ENCODE measurements at places on chromosomes 3 and 15.

DNA sequence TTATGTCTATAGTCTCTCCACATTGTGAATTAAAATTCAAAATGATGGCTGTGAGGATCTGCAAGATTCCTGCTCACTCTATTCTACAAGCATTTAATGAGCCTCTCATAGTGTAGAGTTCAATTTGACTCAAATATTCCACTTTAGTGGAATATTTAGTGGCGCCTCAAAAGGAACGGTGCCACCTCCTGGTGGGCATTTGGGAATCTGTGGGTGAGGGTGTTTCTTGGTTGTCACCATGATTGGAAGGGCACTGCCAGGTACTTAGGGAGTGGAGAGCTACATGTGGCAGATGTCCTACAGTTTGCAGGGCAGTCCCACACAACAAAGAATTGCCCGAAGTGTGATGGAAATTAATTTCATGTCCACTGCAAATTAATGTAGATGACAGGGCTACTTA lies 21.5 kb upstream of the KCNMB3 start:
- DNase-seq, result no peak

- no peak for DNase-seq
Observed at GRCh38 chr3:194690501-194691372, 5.1 kb downstream of the FAM43A start.

GRCh38 chr3:136296960-136297359 lies 46.8 kb downstream of the PCCB start:
- DNase-seq, result no peak

- DNase-seq, result no peak
Observed at GRCh38 chr3:151226088-151226563, 23.1 kb upstream of the GPR171 start.

DNA sequence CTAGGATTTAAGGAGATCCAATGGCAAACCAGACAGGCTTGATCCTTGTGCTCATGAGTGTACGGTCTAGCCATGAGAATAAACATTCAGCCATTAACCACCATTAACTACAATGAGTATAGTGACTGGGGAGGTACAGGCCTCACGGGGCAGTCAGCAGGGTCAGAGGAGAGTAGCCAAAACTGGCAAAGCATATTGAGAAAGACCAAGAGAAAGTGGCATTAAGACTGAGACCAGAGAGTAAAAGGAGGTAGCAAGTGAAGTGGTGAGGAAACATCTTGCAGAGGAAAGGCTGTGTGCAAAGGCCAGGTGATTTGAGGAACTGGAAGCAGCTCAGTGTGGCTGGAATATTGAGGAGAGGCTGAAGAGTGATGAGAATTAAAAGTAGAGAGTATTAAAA lies 407.2 kb upstream of the LMCD1 start:
- DNase-seq, result no peak

GRCh38 chr15:36278219-36278618 lies 301.2 kb upstream of the CDIN1 start:
- DNase-seq, result no peak

Data from amygdala (tissue), 56 donors.